ENCODE measurements at places on chromosomes 11 and 22.

DNA sequence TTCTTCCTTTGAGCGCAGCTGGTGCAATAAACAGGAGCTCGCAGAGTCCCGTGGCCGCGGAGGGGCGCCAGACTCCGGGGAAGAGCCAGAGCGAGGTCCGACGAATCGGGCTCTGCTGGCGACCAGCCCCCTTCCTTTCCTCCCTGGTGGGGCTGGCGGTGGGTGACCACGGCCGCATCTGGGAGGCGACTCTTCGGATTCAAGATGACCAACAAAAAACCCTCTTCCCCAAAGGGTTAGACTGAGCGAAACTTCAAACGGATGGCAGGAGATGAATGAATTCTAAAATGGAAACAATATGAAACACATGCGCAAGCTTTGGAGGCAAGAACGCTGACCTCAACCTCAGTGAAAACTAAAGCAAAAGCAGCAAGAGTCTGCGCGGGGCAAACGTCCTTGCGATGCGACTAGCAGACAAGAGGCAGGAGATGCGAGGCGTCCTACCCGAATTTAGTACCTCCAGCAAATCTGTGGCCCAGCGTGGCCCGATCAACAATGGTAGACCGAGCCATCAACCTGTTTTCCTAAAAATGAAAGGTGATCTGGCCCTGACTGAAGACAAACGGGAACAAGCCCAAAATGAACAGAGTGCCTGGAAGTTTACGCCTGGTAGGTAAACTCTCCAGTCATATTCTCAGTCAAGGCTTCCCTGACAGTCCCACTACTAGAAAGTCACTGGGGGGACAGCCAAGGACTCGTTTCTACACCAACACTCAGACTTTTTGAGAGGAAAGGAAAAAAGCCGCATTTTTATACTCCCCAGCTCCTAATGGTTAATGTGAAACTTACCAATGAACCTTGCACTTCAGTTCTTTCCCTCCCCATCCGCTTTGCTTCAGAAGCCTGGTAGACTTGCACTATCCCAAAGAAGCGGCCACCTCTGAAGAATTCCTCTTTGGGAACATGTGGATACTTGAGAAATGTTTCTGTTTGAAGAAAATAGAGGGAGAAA lies 11.6 kb downstream of the MMP3 start:
- no peak for DNase-seq

DNA sequence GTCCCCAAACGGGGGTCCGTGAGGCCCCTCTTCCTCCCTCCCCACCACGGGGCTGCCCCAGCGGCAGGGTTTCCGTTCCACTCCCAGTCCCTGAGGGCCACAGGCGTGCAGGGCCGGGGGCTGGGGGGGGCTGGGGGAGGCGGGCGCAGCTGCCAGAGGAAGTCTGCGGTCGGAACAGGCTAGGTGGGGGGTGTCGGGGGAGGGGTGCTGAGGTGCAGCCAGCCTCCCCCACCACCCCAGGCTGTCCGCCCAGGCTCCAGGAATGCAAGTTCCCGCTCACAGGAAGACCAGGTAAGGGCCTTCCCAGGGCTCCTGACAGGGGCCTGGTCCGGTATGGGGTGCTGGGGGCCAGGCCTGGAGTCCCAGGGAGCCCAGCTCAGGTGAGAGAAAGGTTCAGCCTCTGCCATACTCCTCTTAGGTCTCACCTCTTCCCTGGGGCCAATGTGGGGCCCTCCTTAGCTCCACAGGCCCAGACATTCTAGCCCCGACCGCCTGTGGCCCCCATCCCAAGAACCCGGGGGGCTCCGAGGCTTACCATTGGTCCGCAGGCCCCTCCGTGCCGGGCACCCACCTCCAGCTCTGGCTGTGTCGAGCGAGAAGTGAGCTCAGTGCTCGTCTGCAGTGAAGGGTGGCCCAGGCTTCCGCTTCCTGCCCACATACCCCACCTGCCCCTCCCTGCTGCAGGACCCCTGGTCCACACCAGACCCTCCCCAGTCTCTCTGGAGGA lies at the start of gene PTPRCAP:
Gene PTPRCAP, minus strand, starts transcription at position 601 of the 727 bp plus-strand sequence. Its CDS starts 63 bp downstream, at position 538.
- peak; percentile 62 for DNase-seq

GRCh38 chr22:49021131-49021925 lies 806.3 kb downstream of the BRD1 start:
- no peak for DNase-seq

DNA sequence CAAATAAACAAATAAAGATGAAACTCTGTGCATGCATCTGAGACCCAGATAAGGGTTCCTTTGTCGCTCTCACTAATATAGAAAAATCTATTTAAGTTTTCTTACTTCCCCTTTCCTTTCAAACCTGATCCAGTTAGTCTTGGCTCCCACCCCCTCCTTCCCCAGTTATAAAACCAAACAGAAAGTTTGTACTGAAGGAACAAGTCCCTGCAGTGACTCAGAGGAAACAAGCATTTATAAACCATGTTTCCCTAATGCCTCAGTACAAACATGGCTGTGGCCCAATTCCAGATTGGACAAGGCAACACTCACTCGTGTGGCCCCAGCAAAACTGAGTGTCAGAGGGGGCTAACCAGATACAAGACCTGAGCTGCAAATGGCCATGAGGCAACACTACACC lies 65.5 kb upstream of the ARHGAP20 start:
- no peak for DNase-seq

DNA sequence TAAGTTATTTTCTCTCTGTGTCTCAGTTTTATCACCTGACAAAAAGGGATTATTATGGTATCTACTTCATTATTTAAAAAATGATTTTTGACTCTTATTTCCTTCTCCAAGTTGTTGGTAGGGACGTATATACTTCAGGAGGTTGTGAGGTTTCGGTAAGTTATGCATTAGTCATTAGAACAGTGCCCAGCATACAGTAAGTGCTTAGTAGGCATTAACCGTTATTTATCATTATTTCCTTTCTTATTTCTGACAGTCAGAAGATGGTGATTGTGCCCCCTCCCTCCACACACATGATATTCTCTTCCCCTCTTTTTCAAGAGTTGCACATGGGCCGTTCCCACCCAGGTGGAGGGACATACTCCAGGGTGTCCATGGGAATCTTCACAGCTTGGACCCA lies 36.1 kb downstream of the SLCO2B1 start:
- no peak for DNase-seq

DNA sequence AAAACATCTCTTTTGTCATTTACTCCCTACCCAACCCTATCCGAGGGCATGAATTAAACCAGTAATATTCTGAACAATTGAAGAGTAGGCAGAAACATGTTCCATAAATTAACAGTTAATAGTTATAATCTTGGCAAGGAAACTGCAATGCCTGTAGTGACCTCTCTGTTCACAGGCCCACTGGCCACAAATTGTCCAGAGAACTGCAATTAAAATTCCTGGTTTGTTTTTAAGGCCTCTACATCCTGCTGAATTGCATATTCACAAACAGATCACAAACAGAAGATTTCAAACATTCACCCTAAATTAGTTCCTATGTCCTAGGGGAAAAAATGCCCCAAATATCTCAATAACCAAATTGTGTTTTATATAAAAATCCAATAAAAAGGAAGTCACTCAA lies 143.2 kb upstream of the TRPC6 start:
- DNase-seq: no peak

- DNase-seq: no peak
Measured at GRCh38 chr11:20088397-20089225, 71.7 kb downstream of the DBX1 start.

DNA sequence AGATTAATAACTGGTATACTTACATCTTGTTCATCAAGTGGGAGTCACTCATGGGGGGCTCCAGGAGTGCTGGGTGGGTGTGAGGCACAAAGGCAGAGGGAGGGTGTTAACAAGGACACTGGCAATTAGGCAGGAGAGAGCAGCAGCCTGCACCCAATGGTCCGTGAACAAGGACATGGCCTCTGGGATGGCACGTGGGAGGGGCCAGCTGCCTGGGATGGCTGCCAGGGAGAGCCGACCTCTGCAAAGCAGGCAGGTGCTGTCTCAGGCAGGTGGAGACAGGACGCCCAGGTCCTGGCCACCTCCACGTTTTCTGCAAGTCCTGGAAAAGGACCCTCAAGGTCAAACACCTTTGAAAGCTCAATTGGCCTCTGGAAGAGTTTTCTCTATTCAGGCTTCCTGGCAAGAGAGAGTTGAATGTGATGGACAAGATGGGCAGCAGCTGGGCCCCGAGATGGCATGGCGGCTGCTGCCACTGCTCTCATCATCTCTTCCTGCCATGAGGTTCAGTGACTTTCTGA lies 257.1 kb downstream of the BUD13 start:
- no peak for DNase-seq

DNA sequence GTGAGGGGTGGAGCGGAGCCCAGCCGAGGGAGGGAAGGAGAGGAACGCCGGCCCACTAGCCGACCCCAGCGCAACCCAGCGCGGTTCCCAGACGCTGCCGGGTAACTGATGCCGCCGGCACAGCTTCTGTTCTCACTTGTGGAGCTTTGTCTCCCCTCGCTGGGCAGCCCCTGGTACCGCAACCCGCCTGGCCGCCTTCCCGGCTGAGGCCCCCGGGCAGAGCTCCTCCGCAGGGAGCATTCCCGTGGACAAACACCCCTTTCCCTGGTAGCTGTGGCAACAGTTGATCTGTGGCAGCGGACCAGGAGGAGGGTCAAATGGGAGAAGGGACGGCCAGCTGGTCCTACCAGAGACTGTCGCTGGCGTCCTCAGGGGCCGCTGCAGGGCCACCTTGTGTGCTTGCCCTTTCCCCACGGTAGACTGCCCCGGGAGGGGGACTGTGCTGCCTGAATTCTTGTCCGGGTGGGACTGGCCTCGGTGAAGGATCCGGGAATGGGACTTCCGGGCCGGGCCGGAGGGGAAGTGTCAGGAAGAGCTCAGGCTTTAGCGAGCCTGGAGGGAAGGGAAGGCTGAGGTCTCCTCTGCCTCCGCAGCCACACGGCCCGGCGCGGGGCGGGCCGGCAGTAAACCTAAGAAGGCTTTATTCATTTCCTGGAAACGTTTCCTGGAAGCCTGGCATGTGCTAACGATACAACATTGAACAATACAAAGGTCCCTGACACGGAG lies 468.0 kb downstream of the OPCML start:
- no peak for DNase-seq

DNA sequence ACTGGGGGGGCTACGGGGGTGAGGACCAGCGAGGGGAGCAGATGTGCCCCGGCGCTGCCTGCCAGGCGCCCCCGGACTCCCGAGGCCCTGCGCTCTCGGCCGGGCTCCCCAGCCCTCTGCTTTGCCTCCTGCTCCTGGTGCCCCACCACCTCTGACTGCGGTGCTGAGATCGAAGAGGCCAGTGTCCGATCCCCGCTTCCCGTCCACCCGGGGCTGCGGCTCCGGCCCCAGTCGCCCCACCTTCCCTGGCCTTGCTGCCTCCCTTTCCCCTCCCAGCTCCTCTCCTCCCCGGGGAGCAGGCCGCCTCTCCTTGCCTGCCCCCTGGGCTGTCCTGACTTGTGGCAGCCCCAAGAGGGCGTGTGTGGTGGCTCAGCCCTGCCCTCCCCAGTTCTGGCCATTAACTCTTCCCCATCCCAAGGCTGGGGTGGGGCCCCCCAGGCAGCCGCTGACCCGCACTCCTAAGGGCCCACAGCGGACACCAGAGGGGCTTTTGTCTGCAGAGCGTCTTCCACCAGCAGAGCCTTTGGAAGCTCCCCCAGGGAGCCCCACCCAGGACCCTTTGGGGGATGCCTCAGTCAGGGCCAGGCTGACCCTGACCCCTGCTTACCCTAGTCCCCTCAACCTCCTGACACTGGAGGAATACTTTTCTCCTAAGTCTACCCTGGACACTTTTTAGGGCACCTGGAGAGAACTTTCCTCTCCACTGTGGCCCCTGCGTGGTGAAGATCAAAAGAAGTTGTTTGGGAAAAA lies 16.6 kb downstream of the RTN4RL2 start:
- no peak for DNase-seq

GRCh38 chr11:68840661-68841653 lies 759 bp downstream of the CPT1A start:
- DNase-seq: no peak

DNA sequence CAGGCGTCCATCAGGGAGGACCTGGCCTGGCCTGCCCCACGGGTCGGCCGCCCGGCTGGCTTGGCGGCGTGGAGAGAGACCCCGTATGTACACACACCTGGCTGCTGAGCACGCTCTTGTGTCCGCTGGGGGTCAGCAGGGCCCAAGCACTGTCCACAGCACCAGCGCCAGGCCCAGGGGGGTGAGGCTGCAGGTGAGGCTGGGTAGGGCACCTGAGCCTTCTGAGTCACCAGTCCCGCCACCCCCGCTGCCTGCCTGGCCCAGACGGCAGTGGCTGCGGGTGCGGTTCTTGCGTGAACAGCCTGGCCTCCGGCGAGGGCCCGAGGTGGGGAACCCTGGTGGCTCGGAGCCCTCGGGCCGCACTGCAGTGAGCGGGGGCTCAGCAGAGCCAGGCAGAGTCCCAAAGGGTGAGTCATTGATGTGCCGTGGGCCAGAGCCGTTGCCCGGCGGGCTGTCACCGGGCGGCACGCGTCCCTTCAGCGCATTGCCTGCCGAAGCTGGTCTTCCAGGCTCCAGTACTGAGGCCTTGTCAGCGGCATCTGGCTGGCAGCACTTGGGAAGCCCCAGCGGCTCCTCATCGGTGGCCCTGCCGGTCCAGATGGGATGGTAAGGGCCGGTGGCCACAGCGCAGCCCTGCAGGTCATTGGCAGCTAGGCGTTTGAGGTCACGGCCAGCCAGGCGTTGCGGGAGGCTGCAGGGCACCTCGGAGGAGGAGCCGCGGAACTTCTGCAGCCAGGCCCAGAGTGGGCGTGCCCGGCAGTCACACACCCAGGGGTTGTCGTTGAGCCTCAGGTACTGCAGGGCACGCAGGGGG lies 26.3 kb downstream of the RTN4R start:
- no peak for DNase-seq

DNA sequence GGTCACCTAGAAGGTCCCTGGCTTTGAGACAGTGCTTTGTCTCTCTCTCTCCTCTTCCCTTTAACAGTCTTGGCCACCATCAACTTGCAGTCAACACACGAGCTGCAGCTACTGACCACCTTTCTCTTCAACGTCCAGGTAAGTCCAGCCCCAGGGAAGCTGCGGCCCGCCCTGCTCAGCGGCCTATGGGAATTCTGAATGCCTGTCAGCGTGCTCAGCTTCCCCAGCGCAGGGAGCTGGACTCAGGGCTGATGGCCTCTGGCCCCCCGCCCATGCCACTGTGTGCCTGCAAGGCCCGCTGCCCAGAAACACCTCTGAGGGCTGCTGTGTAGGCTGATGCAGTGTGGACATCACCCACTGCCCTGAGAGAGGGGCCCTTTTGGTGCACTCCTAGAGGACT lies 32.5 kb downstream of the GLB1L2 start:
- no peak for DNase-seq

DNA sequence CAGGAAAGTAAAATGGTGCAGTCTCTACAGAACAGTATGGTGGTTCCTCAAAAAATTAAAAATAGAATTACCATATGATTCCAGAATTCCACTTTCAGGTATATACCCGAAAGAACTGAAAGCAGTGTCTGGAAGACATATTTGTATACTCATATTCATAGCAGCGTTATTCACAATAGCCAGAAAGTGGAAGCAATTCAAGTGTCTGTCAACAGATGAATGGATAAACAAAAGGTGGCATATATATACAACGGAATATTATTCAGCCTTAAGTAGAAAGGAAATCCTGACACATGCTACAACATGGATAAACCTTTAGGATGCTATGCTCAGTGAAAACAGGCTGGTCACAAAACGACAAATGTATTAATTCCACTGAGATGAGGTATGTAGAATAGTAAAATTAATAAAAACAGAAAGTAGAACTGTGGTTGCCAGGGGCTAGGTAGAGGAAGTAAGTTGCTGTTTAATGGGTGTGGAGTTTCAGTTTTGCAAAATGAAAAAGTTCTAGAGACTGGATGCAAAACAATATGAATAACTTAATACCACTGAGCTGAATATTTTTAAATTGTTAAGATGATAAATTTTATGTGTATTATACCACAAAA lies 14.5 kb downstream of the SAA1 start:
- no peak for DNase-seq

All from stimulated activated CD4-positive, alpha-beta T cell treated with anti-CD3 and anti-CD28 coated beads, TNF-alpha, amount 100 ng/mL, for 1 hour (primary cell).